ENCODE measurements at places on chromosomes 12 and 14.

DNA sequence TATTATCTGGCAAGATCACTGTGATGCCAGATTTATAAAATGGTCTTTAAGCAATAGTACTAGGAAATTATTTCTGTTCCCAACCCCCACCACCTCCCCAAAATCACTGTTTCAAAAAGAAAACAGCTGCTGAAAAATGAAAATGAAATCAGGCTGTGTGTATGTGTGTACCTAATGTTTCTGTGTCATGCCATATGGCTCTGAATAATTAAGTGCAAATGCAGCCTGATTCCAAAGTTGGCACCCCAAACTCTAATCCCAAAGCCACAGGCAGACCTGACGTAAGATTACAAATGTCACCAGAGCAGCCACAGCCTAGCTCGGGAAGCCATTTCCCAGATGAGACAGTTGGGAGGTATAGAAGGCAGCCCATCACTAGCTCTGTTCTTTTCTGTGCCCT lies 175.5 kb downstream of the MED13L start:
- H3K27me3 ChIP-seq, result no peaks in the 10 kb centered on the region
- DNase-seq, result no peak
- H3K36me3 ChIP-seq, result no peaks in the 10 kb centered on the region

DNA sequence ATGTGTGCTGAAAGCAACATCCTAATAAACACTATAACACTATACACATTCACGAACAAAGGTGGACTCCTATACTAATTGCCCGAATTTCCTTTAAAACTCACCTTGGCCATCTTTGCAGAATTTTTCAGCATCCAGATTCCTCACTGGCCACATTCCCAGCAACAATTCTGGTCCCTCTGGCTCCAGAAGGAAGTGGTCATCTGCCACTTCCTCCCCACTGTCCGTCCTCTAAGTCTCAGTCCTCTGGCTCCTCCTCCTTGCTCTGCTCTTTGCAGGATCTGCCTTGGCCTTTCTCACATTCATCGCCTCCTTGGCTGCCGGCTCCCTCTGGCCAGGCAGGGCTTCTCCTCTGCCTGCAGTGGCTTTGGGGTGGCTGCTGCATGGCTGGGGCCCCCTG lies 426.0 kb downstream of the FUT8 start:
- DNase-seq, result no peak
- H3K4me3 ChIP-seq, result no peak overlapping the region
- peaks cover 5% of the 10 kb centered on the region for H3K4me1 ChIP-seq
- H3K27ac ChIP-seq, result no peak overlapping the region

GRCh38 chr14:41295734-41296133 lies 310.9 kb upstream of the LRFN5 start:
- no peak overlapping the region for H3K4me3 ChIP-seq
- H3K4me1 ChIP-seq, result no peaks in the 10 kb centered on the region
- H3K36me3 ChIP-seq, result no peaks in the 10 kb centered on the region
- no peaks in the 10 kb centered on the region for H3K27me3 ChIP-seq
- no peak overlapping the region for H3K27ac ChIP-seq

DNA sequence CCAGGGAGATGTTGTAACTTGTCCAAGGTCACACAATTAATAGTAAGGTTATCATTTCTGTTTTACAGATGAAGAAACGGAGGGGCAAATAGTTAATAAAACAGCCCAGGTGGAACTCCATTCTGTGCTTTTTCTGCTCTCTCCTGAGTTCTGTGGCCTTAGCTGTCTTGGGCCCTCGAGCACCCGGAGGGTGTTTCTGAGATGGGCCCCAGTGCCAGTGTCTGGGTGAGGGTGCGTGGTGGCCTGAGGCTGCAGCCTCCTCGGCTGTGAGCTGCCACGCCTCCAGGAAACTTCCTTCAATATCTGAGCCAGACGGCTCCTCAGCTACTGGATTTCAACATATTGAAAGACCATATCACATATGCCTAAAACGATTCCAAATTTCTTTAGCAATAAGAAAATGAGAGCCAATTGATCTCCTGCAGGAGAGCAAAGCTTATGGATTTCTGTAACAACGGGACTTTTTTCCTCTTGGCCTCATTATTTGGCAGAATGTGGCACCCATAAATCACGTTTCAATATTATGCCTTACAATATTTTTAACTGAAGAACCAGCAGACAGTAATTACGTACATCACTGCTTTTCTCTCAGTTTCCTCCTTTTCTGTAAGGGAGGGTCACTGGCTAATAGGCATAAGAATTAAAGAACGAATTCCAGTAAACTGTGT lies 74.8 kb upstream of the DICER1 start:
- DNase-seq, result no peak
- no peaks in the 10 kb centered on the region for H3K36me3 ChIP-seq
- no peaks in the 10 kb centered on the region for H3K4me1 ChIP-seq
- peaks cover 18% of the 10 kb centered on the region for H3K27me3 ChIP-seq
- no peak overlapping the region for H3K27ac ChIP-seq

GRCh38 chr12:103161582-103162362 lies 204.3 kb downstream of the ASCL1 start:
- H3K36me3 ChIP-seq, result no peaks in the 10 kb centered on the region
- no peak overlapping the region for H3K4me3 ChIP-seq
- no peaks in the 10 kb centered on the region for H3K27me3 ChIP-seq
- H3K4me1 ChIP-seq, result no peaks in the 10 kb centered on the region
- no peak overlapping the region for H3K27ac ChIP-seq

- no peak for DNase-seq
- no peaks in the 10 kb centered on the region for H3K27me3 ChIP-seq
- no peaks in the 10 kb centered on the region for H3K4me1 ChIP-seq
These were observed 274.7 kb downstream of the NEDD1 start for GRCh38 chr12:97181571-97182265.

Data from cardiac muscle cell (in vitro differentiated cells and primary cell).